ENCODE measurements at places on chromosomes 12 and 14.

DNA sequence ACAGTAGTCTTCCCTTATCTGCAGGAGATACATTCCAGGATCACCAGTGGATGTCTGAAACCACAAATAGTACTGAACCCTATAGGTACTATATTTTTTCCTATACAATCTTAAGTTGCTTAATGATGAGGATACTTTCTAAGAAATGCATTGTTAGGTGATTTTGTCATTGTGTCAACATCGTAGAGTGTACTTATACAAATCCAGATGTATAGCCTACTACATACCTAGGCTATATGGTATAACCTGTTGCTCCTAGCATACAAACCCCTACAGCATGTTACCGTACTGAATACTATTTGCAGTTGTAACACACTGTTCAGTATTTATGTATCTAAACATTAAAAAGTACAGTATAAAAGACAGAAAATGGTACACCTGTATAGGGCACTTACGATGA lies 165.9 kb downstream of the SLC35F4 start:
- DNase-seq, result no peak

DNA sequence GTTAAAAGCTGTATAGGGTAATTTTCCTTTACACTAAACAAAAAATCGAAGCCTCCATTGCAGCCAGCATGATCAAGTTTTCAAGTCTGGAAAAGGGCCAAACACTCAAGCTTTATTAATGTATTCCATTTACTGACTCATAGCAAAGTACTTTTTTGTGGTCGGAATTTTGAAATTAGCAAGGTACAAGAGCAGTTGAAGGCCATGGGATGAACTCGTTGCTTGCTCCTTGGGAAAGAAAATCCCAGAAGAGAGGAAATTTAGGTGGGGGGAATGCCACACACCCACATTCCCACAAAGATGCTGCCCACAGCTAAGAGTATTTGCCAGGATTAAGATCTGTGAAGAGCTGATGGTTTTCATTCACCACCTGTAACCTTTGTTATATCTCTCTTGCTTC lies 333.7 kb downstream of the EGLN3 start:
- no peak for DNase-seq

GRCh38 chr14:42911642-42912041 lies 1305.0 kb downstream of the LRFN5 start:
- DNase-seq, result no peak

DNA sequence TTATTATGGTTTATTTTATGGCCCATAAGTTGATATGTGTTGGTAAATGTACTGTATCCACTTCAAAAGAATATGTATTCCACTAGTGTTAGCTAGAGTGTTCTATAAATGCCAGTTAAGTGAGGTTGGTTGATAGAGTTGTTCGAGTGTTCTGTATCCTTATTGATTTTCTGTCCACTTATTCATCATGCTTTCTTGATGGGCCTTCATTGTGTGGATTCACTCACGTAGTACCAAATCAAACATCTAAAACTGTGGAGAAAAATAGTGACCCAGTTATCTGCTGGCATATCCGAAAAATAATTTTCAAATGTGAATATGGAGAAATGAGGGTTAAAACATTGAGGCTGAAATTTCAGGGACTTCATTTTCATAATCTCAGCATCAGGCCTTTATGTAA lies 230.4 kb downstream of the TRHDE start:
- DNase-seq, result no peak

DNA sequence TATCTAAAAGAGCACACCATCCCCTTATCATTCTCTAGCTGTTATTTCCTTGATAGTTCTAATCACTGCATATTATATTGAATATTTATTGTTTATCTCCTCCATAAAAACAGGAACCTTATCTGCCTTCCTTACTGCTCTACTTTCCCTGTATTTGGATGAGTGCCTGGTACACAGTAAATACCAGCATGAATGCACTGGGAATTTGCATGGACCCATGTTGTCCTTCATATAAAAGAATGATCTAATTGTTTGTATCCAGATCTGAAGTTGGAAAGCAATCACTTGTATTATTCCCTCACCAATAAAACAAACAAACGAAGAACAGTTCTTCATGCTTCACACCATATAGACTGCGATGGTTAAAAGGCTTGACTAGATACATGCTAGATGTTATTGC lies 15.3 kb upstream of the CNOT2 start:
- no peak for DNase-seq

GRCh38 chr14:57898837-57899572 lies 33.1 kb upstream of the SLC35F4 start:
- no peak for DNase-seq

DNA sequence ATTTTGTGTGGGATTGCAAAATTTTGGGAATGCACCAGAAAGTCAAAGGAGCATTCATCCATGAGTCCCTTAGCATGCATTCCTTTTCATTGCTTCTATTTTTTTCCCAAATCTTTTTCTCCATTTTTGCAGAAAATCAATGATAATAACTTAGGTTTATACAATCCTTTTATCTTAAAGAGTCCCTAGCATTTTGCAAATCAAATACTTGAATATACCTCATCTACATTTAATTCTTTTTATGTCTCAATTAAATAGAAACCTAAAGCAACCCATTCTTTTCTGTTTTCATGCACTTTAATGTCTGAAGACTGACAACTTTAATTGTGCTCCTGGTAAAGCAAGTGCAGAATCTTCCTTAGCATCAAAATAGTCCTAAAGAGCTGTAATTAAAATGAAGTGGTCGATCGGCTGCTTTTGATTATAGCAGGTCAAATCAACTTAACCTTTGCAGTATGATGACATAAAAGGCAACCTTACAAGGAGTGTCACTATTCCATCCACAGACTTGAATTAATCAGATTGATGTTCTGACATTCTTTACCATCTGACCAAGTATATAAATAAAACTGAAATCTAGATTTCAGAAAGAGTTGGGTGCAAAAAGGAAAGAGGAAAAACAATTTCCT lies 168.4 kb downstream of the ALG10B start:
- DNase-seq, result no peak

DNA sequence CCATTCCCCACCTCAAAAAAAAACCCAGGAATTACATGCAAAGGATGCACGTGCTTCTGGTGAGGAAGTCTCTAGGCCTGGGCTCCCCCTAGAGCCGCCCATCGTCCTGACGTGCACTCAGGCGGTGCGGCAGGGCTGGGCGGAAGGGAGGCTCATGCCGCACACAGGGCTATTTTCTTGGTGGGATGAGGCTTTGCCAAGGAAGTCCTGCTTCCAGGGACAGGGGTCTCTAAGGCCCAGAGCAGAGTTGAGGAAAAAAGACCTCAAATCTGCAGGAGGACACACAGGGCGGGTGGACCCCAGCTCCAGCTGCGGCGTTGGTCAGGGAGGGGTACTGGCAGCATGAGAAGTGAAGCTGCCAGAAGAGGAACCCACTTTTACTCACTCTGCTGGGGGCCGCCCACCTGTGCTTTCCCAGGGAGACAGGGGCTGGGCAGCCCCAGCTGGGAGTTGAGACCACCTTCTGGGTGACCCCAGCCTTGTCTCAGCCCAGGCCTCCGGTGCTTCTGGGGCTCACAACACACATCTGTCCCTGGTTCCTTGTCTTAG lies 4.2 kb downstream of the RHOF start:
- DNase-seq, result no peak

GRCh38 chr12:92022093-92022492 lies 123.6 kb downstream of the BTG1 start:
- DNase-seq, result no peak

DNA sequence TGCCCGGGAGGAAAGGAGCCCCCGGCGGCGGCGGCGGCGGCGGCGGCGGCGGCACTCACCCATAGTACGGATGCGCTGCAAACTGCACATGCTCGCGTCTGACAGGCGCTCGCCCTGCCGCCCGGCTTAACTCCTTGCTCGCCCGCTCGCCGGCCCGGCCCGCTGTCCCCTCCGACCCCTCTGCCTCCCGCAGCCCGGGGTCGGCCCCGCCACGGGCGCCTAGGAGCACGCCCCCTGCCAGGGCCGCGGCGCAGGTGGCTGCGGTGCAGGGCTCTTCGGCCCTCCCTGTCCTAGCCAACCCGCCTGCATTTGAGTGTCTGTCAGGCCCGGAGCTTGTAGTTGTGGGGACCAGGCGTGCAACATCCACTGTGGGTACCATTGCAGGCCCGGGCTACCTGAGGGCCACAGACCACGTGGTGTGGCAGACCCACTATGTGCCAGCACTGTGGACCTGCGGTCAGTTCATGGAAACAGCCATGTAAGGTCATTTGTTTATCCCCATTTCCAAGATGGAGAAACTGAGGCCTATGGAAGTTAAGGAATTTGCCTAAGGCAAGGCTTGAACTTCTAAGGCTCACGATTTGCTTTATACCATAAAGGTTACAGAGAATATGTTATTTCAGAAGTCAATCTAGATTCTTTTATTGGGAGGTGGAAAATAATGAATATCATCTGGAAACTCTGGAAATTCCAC lies 17.6 kb upstream of the PLEKHH1 start:
- DNase-seq, result peak; percentile 24

GRCh38 chr14:53391156-53391555 lies 238.0 kb upstream of the DDHD1 start:
- DNase-seq, result no peak

GRCh38 chr12:123063535-123063934 lies 83.1 kb downstream of the ARL6IP4 start:
- no peak for DNase-seq

Data from stimulated activated CD4-positive, alpha-beta T cell treated with anti-CD3 and anti-CD28 coated beads, Interleukin-1b, Interleukin-23, amount 100 ng/mL, for 24 hours (primary cell).